Aorta (tissue), 5 donors: ENCODE measurements at places on chromosomes 1 and 21.

- no peaks in the 10 kb centered on the region for H3K4me1 ChIP-seq
- no peak overlapping the region for H3K27ac ChIP-seq
- no peak overlapping the region for H3K4me3 ChIP-seq
- no peaks in the 10 kb centered on the region for H3K36me3 ChIP-seq
- no peaks in the 10 kb centered on the region for H3K27me3 ChIP-seq
These were observed 14.6 kb upstream of the PROX1 start for GRCh38 chr1:213973129-213973528.

GRCh38 chr1:180229483-180230415 is at the start of gene LHX4:
Gene LHX4, plus strand, starts transcription at chr1:180230264. Its CDS starts 266 bp downstream, at chr1:180230530.
- H3K4me1 ChIP-seq = no peaks in the 10 kb centered on the region
- H3K36me3 ChIP-seq = no peaks in the 10 kb centered on the region
- no peak within 1 kb of the TSS for H3K27ac ChIP-seq
- H3K4me3 ChIP-seq = peak within 1 kb of the TSS; percentile 70
- DNase-seq = peak; percentile 79

DNA sequence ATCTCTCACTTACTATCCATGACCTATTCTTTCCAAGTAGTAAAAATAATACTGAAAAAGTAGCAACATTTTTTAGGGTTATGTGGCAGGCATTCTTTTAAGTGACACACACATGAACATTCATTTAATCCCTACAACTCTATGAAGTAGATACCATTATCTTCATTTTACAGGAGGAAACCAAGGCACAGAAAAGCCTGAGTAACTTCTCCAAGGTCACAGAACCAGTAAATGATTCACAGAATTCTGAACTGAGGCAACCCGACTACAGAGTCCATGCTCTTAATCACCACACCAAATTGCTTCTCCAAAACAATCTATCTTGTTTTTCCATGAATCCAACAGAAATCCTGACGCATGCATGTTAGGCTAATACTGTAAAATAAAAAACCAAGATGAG is 17.5 kb downstream of the FUBP1 start:
- no peak overlapping the region for H3K4me3 ChIP-seq
- no peaks in the 10 kb centered on the region for H3K4me1 ChIP-seq
- DNase-seq = no peak

GRCh38 chr1:230320804-230321203 is 105.3 kb downstream of the PGBD5 start:
- no peak overlapping the region for H3K4me3 ChIP-seq
- no peaks in the 10 kb centered on the region for H3K27me3 ChIP-seq
- no peak overlapping the region for H3K27ac ChIP-seq
- no peak for DNase-seq
- H3K4me1 ChIP-seq = no peaks in the 10 kb centered on the region
- H3K36me3 ChIP-seq = no peaks in the 10 kb centered on the region

- peak overlapping the region; percentile 100 for H3K4me3 ChIP-seq
- no peaks in the 10 kb centered on the region for H3K4me1 ChIP-seq
- H3K36me3 ChIP-seq = no peaks in the 10 kb centered on the region
- no peaks in the 10 kb centered on the region for H3K27me3 ChIP-seq
These were observed 669 bp upstream of the ARL8A start for GRCh38 chr1:202145068-202145743.

DNA sequence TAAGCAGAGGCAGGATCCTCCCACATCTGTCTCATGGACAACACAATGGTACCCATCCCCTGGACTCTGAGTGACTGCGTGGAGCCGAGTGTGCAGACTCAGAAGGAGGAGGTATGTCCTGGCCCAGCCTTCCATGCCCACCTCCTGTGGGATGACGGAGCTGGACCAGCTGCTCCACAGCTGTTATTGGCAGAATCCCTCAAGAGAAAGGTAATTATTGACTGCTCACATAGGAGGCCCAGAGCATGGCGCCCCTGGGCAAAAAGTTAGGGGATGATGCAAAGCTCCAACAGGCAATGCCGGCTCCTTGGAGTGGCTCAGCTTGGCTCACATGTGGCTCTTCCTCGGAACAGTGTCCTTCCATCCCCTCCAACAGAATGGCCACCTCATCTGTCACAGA is 12.2 kb upstream of the ACTRT2 start:
- no peak overlapping the region for H3K4me3 ChIP-seq
- H3K4me1 ChIP-seq = no peaks in the 10 kb centered on the region
- no peak overlapping the region for H3K27ac ChIP-seq
- no peak for DNase-seq
- H3K36me3 ChIP-seq = no peaks in the 10 kb centered on the region

DNA sequence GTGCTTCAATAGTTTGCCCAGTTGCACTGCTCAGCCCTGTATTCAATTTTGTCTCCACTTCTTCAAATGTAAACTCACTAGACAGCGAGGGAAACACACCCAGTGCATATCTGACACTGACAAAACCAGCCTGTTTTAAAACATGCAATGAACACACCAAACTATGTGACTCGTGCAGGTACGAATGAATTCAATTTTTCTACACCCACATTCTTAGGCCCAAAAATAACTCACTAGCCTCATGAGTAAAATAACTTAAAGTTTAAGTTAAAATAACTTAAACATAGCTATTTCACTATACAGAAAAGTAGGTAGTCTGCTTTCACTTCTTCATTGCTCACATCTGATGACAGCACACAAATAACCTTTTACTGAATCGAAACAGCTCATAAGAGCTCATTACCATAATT is 21.1 kb downstream of the TTC13 start:
- DNase-seq = no peak
- no peaks in the 10 kb centered on the region for H3K4me1 ChIP-seq
- no peak overlapping the region for H3K4me3 ChIP-seq
- H3K27ac ChIP-seq = no peak overlapping the region

DNA sequence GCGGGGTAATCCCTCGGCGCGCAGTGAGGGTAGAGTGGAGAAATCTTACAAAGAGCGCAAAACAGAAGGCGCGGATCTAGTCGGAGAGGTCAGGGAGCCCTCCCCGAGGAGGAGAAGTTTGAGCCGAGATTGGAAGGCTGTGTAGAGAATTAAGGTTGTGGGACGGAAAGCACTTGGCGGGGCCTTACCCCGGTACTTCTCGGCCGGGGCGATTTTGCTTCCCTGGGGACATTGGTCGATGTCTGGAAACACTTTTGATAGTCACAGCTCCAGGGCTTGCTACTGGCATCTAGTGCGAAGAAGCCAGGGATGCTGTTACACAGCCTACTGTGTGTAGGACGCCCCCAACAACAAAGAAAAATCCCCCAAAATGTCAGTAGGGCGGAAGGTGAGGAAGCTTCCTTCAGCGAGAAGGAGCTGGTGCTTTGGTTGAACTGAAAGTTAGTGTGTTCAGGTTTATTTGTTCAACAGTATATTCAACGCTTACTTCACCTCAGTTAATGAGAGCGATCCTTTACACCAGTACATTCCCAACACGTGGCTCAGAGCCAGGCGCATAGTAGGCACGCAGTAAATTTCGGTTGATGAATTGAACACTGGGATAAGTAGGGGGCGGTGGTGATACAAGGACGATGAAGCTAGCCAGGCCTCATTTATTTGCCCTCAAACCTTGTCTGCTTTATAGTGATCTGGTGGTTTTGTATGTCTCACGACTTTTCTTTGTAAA is 807 bp downstream of the CEP85 start:
- no peaks in the 10 kb centered on the region for H3K4me1 ChIP-seq
- no peak overlapping the region for H3K27ac ChIP-seq
- H3K4me3 ChIP-seq = peak overlapping the region; percentile 40
- H3K36me3 ChIP-seq = no peaks in the 10 kb centered on the region

DNA sequence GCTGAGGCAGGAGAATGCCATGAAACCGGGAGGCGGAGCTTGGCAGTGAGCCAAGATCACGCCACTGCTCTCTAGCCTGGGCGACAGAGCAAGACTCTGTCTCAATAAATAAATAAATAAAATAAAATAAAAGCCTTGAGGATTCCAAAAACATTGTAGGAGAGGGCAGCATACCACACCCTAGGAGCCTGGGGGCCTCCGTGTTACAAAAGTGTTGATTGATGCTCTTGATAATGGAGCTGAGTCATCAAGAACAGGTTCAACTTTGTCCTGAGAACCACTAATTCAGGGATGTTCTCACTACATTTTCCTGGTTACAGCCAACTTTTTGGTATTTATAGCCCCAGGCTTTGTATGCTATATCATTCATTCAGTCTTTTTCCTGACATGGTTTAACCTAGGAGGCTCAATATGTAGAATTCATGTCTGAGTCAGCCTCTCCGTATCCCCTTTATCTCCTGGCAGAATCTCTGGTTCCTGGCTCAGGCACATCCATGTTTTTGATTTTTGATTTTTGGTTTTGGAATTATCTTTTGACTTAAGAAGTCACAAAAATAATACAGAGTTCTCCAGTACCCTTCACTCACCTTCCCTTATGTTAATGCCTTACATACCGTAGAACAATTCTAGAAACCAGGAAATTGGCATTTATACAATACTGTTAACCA is 69.4 kb downstream of the LRRC8D start:
- H3K4me1 ChIP-seq = no peaks in the 10 kb centered on the region
- H3K36me3 ChIP-seq = no peaks in the 10 kb centered on the region
- H3K27me3 ChIP-seq = no peaks in the 10 kb centered on the region
- H3K4me3 ChIP-seq = no peak overlapping the region
- no peak overlapping the region for H3K27ac ChIP-seq

DNA sequence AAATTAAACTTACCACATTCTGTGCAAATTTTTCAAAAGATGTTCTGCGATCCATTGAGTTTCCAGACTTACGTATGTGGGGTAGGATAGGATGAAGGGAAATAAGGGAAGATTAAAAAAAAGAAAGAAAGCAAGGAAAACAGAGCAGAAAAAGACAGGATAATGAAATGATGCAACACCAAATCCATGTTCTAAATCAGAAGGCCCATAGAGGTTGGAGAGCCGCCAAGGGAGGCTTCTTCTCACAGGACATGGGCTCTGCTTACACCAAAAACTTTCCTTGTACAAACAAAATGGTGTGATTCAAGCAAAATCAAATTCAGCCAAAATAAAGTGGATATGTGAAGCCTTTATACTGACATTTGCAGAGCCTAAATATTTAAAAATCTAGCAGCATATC is 189.5 kb upstream of the GREM2 start:
- no peak overlapping the region for H3K27ac ChIP-seq
- no peak overlapping the region for H3K4me3 ChIP-seq
- H3K27me3 ChIP-seq = no peaks in the 10 kb centered on the region
- H3K36me3 ChIP-seq = no peaks in the 10 kb centered on the region
- DNase-seq = no peak

GRCh38 chr1:198330982-198331615 is 174.3 kb downstream of the NEK7 start:
- H3K4me1 ChIP-seq = no peaks in the 10 kb centered on the region
- no peak overlapping the region for H3K27ac ChIP-seq
- H3K4me3 ChIP-seq = no peak overlapping the region
- DNase-seq = no peak
- no peaks in the 10 kb centered on the region for H3K36me3 ChIP-seq
- no peaks in the 10 kb centered on the region for H3K27me3 ChIP-seq

GRCh38 chr1:217052626-217053025 is 329.4 kb upstream of the ESRRG start:
- no peaks in the 10 kb centered on the region for H3K36me3 ChIP-seq
- H3K4me3 ChIP-seq = no peak overlapping the region
- no peak for DNase-seq
- no peaks in the 10 kb centered on the region for H3K27me3 ChIP-seq

DNA sequence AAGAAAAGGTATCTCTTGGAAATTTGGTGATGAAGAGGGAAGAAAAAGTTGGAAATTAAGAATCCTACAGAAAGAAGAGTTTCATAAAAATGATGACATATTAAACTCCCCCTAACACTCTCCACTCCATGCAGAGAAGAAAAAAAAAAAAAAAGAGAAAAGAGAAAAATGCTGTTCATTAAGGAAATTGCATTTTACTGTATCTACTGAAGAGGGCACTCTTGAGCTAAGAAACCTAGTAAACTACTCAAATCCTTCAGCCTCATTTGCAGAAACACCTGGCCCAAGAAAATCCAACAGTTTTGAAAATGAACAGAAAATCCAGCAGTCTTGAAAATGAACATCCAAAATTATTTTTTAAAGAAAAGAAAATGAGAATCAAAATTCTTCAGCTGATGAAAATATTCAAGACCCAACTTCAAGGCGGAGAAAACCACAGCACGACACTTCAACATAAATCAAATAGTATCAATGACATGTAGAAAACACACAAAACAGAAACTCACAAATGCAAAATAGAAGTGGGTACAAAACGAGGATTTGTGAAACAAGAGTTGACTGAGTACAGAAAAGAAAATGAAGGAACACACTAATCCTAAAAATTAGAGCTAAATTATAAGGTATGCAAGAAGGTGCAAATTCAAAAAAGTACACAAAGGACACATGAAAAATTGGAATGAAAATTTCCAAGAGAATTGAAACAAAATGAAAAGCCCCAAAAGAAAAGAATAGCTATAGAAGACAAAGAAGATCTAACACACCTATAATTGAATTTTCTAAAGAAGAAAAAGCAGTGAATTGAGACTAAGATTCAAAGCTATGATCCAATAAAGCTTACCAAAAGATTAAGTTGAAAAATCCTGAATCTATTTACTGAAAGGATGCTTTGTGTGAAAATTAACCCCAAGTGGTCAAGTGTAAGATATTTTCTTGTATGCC is 73.2 kb upstream of the DNAJC6 start:
- H3K27me3 ChIP-seq = no peaks in the 10 kb centered on the region
- no peaks in the 10 kb centered on the region for H3K36me3 ChIP-seq
- H3K4me1 ChIP-seq = no peaks in the 10 kb centered on the region
- DNase-seq = no peak

DNA sequence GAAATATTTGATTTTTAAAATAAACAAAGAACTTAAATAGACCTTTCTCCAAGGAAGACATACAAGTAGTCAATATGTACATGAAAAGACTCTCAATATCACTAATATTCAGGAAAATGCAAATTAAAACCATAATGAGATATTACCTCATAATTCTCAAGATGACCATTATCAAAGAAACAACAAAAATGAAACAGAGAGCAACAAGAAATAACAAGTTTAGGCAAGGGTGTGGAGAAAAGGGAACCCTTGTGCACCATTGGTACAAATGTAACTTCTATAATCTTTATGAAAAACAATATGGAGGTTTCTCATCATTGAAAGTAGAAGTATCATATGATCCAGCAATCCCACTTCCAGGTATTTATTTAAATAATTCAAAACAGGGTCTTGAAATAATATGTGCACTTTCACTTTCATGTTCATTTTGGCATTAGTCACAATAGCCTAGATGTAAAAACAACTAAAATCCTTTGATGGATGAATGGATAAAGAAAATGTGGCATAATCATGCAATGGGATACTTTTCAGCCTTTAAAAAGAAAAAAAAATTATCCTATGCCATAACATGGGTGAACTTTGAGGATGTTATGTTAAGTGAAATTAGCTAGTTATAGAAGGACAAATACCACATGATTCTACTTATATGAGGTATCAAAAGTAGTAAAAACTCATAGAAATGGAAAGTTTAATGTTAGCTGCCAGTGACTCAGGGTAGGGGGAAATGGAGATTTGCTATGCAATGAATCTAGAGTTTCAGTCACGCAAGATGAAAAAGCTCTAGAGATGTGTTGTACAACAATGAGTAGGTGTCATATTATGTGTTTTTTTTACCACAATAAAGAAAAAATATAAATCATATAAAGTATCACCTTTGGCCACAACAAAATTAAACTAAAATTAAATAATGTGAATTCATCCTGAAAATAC is 114.5 kb upstream of the LYPLAL1 start:
- no peak overlapping the region for H3K27ac ChIP-seq
- H3K27me3 ChIP-seq = no peaks in the 10 kb centered on the region
- DNase-seq = no peak
